ENCODE measurements at places on chromosomes 11 and 22.

DNA sequence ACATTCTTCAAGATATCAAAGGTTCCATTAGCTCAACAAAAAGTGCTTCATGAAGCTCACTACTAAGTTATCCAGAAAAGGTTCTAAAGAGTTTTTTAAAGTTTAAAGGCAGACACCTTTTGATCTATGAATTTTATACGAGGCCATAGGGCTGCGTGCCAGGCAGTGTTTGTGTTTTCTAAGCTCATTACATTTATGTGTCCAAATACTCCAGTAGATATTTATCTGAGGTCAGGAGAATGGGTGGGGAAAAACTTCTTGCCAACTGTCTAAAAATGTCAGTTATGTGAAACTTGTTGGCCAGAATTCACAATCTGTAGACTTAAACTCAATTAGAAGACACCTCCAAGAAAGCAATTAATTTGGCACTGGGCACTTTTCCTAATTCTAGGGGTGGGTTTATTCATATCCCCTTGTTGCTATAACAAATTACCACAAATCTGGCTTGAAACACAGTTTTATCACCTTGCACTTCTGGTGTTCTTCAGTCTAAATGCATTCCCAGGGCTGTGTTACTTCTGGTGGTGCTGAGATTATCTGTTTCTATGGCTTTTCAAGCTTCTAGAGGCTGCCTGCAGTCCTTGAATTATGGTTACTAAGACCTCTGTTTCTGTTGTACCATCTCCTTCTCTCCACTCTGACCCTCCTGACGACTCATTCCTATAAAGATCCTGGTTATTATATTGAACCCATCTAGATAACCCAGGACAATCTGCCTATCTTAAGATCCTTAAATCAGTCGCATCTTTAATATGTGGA is 1030.4 kb upstream of the CNTN5 start:
- no peak for DNase-seq

DNA sequence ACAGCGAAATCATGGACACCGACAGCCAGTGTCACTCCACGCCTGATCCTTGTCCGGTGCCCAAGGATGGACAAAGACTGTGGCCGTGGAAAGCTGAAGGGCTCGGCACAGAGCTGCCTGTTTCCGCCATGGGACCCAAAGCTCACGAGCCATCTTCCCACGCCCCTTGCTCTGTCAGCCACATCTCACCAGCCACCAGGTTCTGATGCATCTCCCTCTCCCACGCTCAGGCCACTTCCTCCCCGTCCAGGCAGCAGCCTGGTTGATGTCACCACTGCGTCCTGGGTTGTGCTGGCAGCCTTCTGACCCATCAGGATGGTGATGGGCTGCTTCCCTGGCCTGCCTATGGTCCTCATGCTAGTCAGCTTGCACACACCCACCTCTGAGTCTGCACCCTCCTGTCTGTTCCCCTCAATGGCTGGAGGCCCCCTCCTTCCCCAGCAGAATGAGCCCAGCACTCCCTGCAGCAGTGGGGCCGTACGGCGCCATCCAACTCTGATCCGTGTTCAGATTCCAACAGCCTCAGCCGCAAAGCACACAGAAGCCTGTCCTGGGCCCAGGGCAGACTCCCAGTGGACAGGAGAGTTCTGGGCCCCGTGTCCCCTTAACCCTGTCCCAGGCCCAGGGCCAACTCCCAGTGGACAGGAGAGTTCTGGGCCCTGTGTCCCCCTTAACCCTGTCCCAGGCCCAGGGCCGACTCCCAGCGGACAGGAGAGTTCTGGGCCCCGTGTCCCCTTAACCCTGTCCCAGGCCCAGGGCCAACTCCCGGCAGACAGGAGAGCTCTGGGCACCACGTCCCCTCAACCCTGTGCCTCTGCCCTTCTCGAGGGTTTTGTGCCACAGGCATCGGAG is 259.5 kb downstream of the BRD1 start:
- peak; percentile 16 for DNase-seq

DNA sequence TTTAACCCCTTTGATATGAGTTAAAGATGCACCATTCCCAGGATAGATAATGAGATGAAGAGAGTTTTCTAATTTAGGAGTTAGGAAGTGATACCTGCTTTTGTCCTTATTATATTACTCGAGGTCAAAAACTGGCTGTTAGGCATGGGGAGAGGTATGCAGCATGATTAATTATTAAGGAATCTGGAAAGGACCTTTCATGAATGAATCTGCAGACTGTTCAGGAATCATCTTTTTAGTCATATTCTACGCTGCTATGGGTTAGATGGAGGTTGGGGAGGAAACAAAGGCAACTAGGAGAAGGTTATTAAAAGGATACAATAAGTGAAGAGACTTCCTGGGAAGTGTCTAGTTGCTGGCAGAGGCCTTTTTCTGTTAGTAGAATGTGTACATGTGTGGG is 492.4 kb upstream of the CCDC90B start:
- DNase-seq: no peak

DNA sequence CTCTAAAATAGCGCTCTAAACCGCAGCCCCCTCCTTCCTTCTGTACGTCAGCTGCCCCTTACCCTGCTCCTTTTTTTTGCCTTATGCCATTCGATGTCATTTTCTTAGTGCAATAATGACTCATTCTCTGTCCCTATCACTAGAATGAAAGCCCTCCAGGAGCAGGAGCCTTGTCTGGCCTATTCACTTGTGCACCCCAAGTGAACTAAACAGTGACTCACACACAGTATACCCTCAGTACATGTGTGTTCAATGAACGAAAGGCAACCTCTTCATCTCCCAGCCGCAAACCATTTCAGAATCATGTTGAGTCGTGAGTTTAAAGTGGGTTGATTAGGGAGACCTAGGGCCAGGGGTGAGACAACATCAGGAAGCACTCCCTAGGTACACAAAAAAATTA is 50.7 kb upstream of the SPATA19 start:
- DNase-seq: no peak

- DNase-seq: no peak
Observed at GRCh38 chr11:33086017-33086416, 46.6 kb downstream of the TCP11L1 start.

- peak; percentile 96 for DNase-seq
Observed at GRCh38 chr11:65416341-65416824, 6.2 kb upstream of the NEAT1 start.

DNA sequence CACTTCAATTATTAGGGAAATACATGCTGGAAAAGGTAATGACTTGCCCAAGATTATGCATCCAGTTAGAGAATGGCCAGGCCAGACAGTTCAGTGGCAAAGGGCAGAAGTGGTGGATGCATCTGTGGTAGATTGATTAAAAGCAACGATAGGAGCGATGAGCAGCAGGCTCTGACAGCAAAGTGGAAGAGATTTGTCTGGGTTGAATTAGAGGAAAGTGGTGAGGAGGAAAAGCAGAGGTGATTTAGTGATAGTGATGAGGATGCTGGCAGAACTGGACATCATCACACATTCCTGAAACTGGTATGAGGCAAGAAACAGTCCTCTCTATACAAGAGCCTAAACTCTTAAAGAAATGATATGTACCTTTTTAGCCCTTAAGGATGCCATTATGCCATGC is 12.5 kb downstream of the HSD17B12 start:
- DNase-seq: no peak

GRCh38 chr22:32076761-32077084 is 33.7 kb downstream of the SLC5A1 start:
- DNase-seq: no peak

DNA sequence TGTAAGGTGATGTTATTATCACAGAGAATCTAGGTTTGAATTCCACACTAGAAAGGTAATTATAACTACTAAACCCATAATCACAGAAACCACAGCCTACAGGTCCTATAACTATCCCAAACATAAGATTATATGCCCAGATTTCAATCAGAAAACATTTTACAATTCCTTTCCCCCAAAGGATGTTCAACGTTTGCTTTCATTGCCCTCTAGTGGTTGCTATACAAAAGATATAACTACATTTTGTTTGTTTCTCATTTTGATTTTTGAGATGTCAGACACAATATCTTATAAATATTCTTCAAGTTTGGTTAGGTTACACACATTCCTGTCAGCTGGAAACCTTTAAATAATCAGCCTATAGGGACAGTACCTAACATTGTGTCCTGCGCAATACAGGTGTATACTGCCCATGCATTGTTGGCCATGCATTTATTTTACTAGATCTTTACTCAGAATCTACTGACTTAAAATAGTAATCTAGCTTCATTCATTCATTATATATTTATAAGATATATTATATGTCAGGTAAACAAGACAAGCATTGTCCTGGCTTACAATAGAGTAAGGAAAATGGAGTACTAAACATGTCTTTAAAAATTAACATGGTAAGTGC is 530.5 kb upstream of the CCDC90B start:
- no peak for DNase-seq

DNA sequence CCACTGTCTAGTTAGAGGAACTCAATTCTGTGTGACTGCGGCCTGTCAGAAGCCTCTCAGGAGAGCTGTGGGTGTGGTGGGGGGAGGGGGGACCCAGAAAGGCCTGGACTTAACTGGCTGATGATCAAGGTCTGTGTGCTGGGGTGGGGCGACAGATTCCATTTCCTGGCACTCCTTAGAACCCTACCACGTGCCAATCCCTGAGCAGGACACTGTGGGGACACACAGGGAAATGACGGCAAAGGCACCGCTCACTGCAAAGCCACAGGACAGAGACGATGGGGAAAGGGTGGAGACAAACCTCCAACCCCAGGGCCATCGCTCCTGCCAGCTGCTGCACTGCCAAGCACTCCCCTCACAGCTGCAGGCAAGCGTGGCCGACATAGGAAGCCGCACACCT is 58.4 kb upstream of the BID start:
- DNase-seq: no peak

DNA sequence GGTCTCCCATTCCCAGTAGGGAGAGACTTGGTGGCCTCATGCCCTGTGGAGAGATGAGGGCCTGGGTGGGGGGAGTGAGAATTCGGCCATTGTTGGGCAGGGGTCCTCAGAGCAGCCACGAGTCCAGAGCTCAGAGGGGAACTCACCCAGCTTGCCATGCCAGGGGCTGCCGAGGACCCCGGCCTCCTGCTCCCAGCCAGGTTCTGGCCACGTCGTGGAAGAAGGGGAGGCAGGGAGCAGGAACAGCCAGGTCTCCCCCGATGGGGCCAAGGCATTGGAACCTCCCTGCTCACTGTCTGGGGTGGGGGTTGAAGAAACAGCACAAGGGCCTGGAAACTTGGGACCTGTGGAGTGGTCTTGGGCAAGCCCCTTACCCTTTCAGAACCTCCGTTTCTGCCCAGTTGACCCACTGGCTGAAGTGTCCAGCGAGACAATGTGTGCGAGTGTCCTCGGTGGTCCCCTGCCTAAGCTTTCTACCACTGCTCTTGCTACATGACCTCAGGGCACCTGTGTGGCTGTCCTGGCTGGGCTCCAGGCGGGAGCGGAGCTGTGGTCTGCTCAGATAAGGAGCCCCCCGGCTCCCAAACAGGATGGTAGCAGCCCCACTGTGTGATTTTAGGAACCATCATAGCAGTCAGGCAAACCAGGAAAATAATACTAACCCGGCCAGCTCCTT is 74.7 kb upstream of the WNT11 start:
- no peak for DNase-seq

DNA sequence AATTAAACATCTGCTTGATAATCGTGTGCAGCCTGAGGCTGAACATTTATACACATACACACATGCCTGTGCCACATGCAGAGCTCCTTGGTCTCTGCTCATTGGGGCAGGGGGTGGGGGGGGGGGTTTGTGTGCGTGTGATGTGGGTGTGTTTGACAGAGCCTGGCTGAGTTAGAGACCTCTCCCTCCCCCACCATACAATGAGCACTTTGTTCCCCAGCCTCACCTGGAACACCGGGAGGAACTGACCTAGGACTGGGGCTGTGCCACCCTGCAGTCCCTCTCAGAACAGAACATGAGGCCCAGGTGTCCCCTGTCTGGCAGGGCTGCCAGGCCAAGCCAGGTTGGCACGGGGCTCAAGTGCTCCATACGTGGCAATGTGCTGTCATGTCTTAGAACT is 96.6 kb downstream of the TP53I11 start:
- DNase-seq: no peak

- no peak for DNase-seq
Observed at GRCh38 chr11:131392528-131393255, 22.3 kb downstream of the NTM start.

DNA sequence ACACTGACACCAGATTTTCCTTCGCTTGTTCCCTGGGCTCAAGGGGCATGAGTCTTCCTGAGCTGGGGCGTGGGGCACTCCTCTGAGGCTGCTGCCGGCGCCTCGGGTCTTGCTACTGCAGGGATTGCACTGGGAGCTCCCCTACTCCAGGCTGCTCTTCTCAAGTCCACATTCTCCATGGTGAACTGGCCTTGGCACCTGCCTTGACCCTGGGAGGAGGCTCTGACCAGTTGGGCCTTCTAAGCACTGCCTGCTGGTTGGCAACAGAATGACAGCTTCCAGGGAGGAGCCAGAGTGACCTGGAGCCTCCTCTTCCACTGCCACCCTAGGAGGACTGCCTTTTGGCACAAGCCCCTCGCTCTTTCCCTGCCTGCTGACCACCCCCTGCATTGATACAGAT is 9.5 kb downstream of the FREY1 start:
- DNase-seq: no peak

DNA sequence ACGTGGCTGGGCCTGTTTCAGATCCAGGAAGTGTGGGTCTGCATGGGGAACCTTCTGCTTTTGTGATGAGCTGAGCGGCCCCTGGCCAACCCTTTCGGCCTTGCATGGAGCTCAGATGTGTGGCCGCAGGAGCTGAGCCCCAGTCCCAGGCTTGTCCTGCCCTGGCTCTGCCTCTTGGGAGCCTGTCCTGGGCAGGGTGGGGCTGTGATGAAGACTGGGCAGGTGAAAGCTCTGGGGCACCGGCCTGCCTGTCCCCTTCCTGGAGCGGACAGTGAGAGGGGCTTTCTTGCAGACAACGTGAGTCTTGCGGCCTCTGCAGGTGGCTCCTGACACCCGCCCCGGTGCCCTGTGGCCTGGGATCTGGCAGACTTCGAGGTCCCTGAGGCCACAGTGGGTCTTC is 1296.6 kb downstream of the BRD1 start:
- no peak for DNase-seq

DNA sequence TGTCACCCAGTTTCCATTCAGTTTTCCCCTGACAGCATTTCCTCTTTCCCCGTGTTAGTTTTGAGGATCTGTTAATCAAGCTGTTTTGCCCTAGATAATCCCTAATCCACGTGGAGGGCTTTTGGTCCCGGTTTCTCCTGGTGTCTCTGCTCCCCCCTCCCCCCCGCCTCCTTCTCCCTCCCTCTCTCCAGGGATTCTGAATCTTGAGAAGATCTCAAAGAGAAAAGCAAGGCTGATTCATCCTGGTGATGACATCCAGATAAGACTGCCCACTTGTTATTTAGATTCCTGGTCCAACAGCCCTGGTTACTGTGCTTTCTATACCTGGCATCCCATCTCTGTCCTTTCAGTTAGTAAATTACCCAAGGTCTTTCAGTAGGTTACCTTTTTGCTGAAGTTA is 59.4 kb downstream of the KCNA4 start:
- no peak for DNase-seq

DNA sequence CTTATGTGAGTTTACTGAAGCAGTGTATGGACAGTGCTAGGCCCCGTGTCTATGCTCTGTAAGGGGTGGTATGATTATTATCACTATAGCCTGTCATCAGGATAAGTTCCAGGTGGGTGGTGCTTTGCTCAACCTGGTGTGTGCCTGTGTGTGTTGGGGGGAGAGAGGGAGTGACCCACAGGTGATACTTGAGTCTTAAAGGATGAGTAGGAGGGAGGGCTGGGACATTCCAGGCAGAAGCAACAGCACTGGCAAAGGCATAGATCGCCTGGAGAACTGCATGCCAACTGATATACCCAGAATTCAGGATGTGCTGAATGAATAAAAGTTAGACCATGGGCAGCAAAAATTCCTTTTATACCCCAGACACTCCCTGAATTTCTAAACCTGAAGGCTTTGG is 4.5 kb downstream of the KIAA1671 start:
- DNase-seq: no peak

- DNase-seq: no peak
Observed at GRCh38 chr11:17720796-17721171, 1.4 kb downstream of the MYOD1 start.

All from activated T-cell treated with anti-CD3 and anti-CD28 coated beads, Interleukin-2, amount 50 U/mL, for 24 hours (primary cell).